ENCODE measurements at places on chromosomes 7 and 10.

GRCh38 chr10:97336942-97337831 lies 2.7 kb upstream of the FRAT2 start:
- no peak for DNase-seq

- DNase-seq, result no peak
Observed at GRCh38 chr7:117138981-117139380, 183.9 kb downstream of the WNT2 start.

DNA sequence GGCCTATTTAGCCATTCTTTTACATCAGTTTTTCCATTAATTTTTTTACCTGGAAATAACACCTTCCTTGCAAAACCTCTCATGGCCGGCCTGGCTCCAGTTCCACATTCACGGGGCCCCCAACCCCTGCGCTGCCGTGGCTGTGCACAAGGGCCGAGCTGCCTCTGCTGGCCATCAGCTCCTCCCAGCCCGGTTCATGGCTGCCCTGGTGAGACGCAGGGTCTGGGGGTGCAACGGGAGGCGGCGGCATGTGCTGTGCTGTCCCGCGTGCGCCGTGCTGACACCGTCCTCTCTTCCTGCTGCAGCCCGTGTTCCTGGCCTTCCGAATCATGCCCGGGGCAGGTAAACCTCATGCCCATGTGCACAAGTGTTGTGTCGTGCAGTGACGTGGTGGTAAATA lies 4.4 kb downstream of the NKX6-2 start:
- no peak for DNase-seq

- no peak for DNase-seq
Observed at GRCh38 chr7:143040209-143040715, 11.9 kb upstream of the OR6V1 start.

GRCh38 chr10:69469976-69470375 lies 18.7 kb downstream of the TSPAN15 start:
- DNase-seq, result no peak

DNA sequence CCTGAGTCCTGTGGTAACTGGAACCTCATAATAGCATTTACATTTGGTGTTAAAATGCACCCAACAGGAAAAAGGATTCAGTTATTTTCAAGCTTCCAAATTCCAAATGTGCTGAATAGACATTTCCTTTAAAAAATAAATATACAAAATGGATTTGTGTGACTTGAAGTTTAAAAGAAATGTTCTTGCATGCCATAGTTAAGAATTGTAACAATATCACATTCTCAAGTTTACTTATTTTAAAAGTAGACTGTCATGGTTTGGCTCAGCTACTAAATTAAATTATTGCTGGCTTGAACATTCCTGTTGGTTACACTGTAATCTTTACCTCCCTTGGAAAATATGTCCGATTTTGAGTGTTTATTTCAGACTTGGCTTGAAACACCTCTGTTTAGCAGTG lies 31.5 kb downstream of the BICC1 start:
- DNase-seq, result no peak

- no peak for DNase-seq
Observed at GRCh38 chr7:24764972-24765744, 7.9 kb upstream of the GSDME start.

DNA sequence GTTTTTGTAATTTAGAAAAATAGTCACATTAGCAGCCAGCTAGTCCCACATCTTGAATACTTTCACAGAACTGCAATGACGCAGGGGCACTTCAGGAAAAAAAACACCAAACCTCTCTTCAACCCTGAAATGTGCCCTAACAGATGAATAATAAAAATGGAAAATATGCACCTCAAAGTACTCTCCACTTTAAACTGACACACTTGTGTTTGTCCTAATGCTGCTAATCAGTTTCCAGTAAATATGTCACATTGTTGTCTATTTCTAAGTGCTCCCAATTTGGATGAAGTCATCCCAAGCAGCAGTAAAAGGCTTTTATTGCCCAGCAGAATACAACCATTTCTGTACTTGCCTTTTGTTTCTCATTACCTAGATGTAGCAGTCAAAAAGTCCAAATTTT lies 86.7 kb downstream of the PARD3 start:
- DNase-seq, result no peak

GRCh38 chr10:122487174-122487765 lies 25.9 kb downstream of the HTRA1 start:
- DNase-seq, result no peak
